ENCODE measurements at places on chromosomes 16 and 17.

DNA sequence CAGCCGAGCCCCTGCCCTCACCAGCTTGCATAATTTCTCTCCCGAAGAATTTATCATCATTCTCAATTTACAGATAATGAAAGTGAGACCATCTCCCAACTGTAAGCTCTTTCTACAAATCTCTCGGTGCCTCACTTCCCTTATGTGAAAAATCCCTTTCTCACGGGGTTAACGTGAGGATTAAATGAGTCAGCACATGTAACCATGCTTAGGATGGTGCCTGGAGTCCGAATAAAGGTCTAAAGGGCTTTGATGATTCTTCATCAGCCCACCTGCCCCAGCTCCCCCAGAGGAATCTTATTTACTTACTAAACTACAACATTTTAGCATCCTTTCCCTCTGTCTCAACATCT, 24.8 kb upstream of the PIK3R6 start:
- no peak for DNase-seq

DNA sequence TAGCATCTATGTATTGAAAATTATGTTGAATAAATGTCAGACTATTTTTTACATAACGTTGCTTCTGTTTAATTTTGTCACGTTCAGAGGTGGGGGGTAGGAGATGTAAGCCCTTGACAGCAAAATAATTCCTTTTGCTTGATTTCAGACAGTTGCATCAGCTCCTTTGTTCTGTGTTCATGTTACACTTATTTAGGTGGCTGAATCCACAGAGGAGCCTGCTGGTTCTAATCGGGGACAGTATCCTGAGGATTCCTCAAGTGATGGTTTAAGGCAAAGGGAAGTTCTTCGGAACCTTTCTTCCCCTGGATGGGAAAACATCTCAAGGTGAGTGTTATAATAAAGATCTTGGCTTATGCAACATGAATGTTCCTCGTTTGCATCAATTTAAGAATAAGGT, 4.5 kb downstream of the HERPUD1 start:
- DNase-seq, result peak; percentile 58

DNA sequence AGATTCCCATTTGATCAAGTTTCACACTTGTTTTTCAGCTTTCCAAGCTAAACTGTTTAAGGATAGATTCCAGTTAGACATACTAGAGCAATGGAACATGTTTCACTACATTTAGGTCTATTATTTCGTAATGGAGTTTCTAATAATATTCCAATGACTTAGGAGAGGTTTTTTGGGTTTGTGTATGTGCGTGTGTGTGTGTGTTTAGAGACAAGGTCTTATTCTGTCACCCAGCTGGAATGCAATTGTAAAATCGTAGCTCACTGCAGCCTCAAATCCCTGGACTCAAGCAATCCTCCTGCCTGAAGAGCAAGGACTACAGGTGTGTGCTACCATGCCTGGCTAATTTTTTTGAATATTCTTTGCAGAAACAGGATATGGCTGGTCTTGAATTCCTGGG, 426.3 kb downstream of the ZFHX3 start:
- no peak for DNase-seq

DNA sequence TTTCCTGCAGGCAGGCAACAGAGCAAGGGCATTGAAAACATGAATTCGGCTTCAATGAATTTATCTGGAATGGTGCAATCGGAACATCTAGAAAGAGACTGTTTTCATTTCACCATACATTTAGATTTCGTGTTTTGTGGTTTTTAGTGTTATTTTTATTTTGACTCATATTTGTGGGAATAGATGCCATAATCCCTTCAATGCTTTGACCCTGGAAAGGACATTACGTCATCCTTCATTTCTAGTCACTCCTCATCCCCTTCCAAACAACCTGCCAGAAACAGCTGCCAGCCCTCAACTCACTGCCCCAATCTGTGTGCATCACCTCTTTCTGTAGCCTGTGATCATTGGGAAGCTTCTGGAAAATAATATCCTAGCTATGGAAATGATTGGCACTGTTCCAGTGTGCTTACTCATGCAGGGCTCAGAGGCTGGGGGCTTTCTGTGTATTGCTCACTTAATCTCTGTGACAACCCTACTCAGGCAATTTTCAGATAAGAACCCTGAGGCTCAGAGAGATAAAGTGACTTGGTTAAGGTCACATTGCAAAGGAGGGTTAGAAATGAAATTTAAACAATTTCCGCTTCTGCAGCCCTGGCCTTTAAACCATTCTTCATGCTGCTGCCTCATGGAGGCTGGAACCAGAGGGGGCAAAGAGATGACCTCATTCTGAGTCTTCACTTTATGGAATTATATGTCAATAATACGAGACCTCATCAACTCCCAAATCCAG, 9.5 kb upstream of the KSR1 start:
- DNase-seq, result peak; percentile 95

GRCh38 chr16:52265446-52265861, 281.5 kb downstream of the TOX3 start:
- no peak for DNase-seq

DNA sequence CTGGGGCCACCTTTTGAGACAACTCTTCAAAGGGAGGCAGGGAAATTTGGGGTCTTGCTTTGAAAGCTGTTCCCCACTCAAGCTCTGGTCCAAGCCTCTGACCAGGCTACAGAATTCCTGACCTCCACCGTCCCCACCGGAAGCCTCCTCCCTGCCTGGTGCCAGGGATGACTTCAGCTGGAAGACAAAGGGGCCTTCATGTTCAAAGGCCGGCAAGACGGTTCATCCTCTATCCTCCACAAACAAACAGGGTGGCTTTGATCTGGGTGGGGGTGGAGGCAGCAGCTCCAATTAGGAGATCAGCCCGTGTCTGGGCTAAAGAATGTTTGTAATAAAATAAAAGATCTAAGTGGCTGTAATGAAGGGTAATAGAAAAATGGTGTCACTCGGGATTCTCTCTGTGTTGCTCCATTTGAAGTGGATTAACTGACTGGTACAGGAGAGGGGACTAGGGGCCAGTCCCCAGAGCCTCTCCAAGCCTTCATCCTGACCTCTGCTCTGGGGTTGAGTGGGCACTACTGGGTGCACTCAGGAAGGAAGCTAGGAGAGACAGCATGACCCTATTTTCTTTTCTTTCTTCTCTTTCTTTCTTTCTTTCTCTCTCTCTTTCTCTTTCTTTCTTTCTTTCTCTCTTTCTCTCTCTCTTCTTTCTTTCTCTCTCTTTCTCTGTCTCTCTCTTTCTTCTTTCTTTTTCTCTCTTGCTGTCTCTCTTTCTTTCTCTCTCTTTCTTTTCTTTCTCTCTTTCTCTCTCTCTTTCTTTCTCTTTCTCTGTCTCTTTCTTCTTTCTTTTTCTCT, 27.5 kb upstream of the NKD1 start:
- no peak for DNase-seq

- no peak for DNase-seq
Measured at GRCh38 chr17:72430611-72431432, 310.0 kb downstream of the SOX9 start.

DNA sequence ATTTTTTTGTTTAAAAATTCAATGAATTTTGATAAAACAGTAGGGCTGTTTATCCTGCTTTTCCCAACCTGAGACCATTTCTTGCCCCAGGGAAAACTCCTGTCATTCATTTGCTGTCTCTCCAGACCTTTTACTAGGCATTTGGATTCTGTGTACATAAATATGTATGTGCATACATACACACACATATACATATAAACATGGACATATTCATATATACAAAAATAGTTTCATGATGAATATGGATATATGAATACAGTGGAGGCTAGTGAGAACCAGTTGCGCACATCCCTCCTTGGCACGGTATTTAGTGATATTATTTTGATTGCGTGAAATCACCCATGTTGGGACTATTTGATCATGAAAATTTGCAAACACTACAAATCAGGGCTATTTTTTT, 269.9 kb downstream of the BCAS3 start:
- DNase-seq, result no peak

DNA sequence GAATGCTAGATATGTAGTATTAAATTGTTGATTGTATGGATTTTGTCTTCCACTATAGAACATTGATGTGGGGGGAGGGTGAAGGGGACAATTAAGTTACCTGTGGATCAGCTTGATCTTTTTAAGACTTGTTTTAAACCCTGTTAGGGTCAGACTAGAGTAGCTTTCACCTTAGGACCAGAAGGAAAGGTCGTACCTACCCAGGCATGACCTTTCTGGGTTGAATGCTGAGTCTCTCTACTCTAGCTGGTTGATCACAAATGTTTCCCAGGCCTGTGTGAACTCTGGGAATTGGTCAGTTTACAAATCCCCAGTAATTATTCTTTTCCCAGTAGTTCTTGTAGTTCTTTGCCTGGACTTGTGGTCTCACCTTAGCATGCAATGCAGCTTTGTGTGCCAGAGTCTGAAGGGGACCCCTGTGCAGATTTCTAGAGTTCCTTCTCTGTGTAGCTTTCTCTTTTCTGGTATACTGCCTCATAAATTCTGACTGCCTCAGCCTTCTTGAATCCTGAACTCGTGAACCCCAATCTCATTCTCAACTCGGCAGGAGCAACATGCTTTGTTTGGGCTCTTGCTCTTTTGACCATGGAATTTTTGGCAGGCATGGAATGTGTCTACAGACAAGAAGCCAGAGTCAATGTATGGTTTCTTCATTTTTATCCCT, 54.1 kb downstream of the VMP1 start:
- peak; percentile 98 for DNase-seq

GRCh38 chr17:44547625-44548267, 9.5 kb upstream of the FZD2 start:
- peak; percentile 71 for DNase-seq

DNA sequence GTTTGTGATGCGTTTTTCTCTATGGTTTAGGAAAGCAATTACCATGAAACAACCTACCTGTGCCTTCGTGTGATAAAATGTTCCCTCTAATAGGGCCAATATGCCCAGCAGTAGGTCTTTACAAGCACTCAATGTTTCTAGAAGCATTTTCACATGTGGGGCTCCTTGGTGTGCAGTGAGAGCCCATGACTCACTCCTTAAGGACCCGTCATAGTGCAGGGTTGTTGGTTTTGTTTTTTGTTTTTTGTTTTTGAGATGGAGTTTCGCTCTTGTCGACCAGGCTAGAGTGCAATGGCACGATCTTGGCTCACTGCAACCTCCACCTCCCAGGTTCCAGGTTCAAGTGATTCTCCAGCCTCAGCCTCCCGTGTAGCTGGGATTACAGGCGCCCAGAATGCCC, 31.1 kb upstream of the ZFP90 start:
- DNase-seq, result no peak

- no peak for DNase-seq
Measured at GRCh38 chr17:38558728-38559050, 47.1 kb downstream of the SRCIN1 start.

GRCh38 chr17:82965371-82965770, 114.0 kb upstream of the METRNL start:
- DNase-seq, result no peak

DNA sequence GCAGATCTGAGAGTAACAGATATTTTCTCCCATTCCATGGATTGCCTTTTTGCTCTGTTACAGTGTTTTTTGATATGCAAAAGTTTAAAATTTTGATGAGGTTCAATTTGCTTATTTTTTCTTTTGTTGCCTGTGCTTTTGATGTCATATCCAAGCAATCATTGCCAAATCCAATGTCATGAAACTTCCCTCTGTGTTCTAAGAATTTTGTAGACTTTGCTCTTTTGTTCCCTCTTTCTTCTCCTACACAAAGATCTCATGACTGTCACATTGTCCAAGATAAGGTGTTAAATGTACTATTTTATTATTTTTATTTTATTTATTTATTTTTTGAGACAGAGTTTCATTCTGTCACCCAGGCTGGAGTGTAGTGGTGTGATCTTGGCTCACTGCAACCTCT, 18.9 kb upstream of the KCNH6 start:
- DNase-seq, result no peak

DNA sequence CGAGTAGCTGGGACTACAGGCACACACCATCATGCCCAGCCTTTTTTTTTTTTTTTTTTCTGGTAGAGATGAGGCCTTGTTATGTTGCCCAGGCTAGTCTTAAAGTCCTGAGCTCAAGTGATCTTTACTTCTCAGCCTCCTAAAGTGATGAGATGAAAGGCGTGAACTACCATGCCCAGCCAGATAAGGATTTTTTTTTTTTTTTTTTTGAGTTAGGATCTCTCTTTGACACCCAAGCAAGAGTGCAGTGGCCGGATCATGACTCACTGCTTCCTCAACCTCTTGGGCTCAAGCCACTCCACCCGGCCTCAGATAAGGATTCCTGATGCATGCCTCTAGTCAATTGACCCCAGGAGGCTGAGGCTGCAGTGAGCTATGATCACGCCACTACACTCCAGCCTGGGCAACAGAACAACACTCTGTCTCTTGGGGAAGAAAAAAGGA, 11.2 kb upstream of the PLEKHG4 start:
- peak; percentile 96 for DNase-seq

DNA sequence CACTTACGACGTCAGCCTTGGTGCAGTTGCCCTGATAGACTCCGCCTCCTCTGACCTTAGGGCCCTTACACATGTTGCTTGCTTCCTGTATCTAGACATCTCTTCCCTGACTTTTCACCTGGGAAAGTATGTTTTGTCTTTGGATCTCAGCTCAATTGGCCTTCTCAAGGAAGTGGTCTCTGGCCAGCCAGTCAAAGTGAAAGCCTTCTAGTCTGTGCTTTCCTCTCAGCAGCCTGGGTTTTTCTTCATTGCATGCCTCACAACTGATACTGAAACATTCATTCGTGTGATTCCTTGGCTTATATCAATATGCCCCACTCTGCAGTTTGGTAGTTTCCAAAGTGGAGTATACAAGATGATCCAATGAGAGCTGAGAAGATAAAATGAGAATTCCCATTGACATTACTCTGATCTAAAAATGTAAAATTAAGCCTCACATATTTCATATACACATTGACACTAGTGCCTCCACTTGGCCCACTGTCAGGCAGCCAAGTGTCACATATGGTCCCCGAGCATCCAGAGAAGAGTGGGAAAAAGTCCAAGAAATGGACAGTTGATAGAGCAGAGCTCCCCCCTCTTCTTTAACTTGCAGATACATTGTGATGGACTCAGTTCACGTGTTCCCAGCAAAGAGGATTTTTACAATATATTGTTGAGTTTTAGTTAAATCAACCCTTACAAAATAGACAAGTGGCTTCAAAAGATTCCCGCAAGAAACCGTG, 371.2 kb upstream of the ASIC2 start:
- DNase-seq, result no peak

DNA sequence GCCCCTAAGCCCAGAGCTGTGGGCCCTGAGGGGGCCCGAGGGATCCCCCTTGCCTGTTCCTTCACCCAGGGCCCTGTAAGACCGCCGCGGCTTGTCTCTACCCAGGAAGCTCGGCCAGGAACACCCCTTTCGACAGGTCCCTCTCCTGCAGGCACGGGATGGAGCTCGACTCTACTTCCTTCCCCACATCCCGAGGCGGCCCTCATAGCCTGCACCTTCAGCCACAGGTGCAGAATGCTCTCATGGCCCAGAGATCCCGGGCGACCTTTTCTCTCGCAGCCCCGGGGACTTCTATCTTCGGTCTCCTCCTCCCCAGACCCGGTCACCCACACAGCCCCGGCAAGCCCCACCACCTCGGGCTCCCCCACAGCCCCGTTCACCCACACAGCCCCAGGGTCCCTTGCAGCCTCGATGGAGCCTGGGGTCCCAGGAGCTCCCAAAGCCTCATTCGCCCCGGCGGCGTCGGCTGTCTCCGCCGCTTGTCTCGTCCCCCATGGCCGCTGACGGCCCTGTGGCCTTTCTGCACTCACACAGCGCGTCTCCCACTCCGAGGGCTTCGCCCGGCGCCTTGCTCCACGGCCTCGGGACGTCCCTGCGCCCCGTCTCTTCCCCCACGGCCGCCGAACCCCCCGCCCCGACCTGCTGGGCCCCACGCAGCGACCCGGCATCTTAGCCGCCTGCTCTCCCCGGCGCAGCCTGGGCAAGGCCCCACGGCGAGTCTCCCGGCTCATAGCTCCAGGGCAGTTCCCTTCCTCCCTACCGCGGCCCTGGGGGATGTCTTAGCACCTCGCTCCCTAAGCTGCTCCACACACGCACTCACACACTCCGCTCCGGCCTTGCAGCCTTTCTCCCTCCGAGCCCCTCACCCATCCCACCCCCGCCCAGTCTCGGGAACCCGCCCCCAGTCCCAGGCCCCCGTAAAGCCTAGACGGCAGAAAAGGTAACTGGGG, 650 bp downstream of the KIAA0753 start:
- peak; percentile 46 for DNase-seq

Measured in fibroblast of skin of back (primary cell).